Activated CD4-positive, alpha-beta T cell treated with anti-CD3 and anti-CD28 coated beads for 4 hours (primary cell): ENCODE measurements at places on chromosomes 1 and 21.

DNA sequence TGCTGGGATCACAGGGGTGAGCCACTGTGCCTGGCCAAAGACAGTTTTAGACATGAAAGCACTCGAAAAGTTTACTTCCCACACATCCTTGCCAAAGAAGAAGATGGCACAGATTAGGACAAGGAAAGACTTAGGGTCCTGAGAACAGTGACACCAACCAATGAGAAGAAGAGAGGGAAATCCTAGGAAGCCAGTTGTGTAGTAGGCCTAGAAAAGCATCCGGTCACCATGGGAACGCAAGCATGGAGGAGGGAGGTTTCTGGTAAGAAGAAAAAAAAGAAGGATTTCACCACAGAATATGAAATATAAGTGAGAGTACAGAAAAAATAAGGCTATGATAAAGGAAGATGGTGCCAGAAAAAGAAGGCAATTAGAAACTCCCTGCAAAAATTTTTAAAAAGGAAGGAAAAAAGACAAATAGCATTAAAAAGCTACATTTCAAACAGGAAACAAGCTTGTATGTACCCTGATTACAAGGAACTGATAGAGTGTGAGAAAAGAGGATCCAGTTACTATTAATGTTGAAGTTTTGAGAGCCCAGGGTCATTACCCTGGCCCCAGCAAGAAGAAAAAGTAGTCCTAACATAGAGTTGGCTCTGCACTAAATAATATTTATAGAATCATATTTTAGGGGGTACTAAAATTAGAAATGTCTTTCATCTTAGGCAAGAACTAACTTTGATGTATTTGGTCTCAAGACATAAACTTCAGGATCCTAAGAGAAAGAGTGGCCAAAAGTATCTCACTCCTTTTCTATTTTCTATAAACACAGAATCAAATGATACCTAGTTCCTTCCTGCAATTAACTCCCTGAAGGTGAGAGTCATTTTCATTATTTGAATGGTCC lies 16.1 kb downstream of the DIPK1A start:
- DNase-seq: no peak

GRCh38 chr1:212712451-212713303 lies 13.0 kb upstream of the BATF3 start:
- no peak for DNase-seq

- no peak for DNase-seq
Observed at GRCh38 chr1:6274102-6274501, 13.2 kb upstream of the GPR153 start.

- no peak for DNase-seq
Observed at GRCh38 chr1:162886705-162887104, 25.7 kb upstream of the CCDC190 start.

GRCh38 chr1:5830771-5831599 lies 161.2 kb downstream of the NPHP4 start:
- DNase-seq: no peak
